Stimulated activated CD8-positive, alpha-beta memory T cell treated with anti-CD3 and anti-CD28 coated beads, Interleukin-4, amount 100 ng/mL, for 1 hour (primary cell): ENCODE measurements at places on chromosomes 11 and 22.

- no peak for DNase-seq
Measured at GRCh38 chr11:83158965-83159901, 2.3 kb downstream of the PCF11 start.

GRCh38 chr11:128686745-128687177 lies 7.1 kb upstream of the FLI1 start:
- no peak for DNase-seq

DNA sequence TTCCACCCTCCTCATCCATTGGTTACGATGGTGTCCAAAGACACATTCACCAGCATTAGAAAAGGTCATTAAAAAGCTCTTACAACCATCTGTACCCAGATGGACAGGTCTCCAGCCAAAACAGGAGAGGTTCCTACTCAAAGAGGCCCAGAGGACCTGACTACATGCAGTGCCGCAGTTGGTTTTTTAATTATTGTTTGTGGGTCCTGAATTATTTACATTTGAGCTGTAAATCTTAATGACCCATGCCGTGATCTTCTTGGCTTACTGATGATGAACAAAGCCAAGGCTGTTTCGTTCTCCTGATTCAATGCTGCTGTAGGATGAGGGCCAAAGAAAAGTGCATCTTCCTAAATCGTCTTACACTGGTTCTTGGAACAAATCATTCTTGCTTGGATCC lies 83.7 kb downstream of the CADM1 start:
- no peak for DNase-seq

GRCh38 chr11:69156673-69157155 lies 979 bp downstream of the SMIM38 start:
- no peak for DNase-seq

- peak; percentile 41 for DNase-seq
Measured at GRCh38 chr11:63567044-63567840, 4.1 kb upstream of the PLAAT2 start.

GRCh38 chr11:11537372-11537771 lies 84.4 kb downstream of the GALNT18 start:
- no peak for DNase-seq

GRCh38 chr11:46315033-46315738 lies 32.1 kb upstream of the DGKZ start:
- DNase-seq = peak; percentile 58

DNA sequence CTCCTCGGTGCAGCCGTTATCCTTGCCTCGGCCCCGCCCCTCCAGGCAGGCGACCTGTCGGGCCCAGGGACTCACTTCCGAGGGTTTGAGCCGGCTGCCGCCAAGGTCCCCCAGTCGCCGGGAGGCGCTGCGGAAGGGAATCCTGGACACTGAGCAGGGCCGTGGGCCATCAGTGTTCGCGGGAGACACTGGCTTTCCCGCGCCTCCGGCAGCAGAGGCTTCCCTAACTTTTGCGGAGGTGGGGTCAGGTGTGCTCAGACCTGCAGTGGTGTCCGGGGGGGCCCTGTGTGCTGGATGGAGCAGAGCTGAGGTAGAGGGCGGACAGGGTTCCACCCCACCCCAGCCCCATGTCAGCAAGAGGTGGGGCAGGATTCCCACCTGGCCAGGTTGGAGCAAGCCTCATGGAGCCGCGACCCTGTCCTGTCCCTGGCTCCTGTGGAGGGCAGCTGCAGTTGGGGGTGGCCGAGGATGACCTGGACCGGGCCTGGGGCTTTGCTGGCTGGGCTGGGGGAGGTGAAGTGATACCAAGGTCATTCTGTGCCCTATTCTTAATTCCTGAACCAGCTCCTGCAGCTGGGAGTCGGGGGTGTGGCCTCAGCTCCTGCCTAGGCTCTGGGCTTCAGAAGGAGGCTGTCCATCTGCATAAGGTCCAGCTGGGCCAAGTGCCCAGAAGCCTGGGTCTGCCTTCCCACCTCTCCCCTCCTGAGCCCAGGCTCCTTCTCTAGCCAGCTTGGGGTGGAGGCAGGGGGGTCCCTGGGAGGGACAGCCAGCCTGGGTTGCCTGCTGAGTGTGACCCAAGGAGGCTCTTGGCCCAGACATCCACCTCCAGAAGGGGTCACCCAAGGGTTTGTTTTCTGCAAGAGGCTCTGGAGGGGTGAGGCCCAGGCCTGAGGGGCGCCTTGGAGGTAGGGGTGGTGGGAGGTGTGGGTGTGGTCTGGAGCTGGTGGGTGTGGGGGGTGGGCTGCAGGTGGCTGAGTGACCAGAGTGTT lies 8.4 kb downstream of the TSPAN4 start:
- DNase-seq = no peak

DNA sequence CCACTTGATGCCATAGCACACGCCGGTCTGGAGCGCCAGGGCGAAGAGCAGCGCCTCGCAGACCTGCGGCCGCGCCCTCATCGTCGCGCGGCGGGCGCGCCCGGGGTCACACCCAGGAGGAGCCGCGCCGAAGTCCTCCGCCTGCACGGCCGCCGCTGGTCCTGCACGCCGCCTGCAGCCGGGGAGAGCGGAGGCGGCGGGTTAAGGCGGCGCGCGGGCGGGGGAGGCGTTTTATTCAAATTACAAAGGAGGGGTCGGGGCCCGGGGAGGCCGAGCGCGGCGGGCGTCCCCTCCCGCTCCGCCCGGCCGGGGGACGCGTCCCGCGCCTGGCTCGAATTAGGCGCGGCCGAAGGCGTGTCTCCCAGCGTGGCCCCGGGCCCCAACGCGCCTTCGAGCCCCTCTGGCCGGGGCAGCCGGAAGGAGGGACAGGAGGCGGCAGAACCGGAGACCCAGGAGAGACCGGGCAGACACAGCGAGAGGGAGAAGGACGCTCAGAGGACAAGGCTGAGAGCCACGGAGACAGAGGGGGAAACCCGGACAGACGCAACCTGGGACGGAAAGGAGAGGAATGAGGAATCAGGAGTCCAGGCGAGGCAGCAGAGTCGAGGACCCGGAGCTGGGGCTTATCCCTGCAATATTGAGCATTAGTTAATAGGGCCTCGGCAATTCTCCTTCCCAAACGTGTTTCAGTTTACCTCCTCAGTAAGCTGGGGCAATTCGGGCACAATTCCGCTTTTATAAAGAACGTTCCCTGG lies at the start of gene WNT11:
Gene WNT11 (minus strand): TSS at position 176 of the 755 bp plus-strand sequence. CDS start 95 bp downstream, at position 81.
- DNase-seq = no peak

- DNase-seq = no peak
Measured at GRCh38 chr11:87266751-87267150, 229.0 kb downstream of the TMEM135 start.

DNA sequence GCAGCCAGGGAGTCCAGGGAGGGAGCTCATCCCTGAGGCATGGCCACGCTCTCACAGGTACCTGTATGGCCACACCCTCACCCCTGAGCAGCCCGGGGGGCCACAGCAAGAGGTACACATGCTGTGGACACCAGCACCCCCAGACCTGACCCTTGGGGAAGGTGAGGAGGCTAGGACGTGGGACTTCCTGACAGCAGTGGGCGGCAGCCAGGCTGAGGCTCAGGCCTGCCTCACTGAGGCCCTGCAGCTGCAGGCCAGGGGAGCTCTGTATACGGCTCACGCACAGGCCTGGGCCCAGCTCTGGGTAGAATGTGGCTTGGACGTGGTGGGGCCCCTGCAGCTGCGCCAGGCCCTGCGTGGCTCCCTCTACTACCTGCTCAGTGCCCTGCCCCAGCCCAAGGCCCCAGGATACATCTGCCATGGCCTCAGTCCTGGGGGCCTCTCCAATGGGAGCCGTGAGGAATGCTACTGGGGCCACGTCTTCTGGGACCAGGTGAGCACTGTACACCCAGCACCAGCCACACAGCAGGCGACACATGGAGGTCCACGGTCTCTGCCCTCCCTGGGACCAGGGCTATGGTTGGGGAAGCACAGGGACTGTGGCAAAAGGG lies 1.8 kb downstream of the PGGHG start:
- no peak for DNase-seq

DNA sequence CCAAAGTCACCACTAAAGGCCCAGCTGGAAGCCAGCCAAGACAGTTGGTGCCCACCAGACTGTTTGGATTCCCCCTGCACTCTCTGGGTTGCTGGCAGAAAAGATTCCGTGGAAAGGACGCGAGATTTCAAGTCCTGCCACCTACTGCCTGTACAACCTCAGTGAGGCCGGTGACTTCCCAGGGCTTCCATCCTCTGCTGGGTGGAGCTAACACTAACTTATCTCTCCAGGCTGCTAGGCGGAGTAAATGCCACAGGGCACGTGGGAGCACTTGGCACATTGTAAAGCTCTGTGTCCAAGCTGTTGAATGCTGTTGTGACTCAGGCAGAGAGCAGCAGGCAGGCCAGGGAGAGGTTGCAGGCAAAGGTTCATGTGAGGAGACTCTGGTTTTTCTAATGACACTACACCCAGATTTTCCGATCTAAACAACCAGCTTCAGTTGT lies 50.9 kb upstream of the CDON start:
- DNase-seq = no peak

DNA sequence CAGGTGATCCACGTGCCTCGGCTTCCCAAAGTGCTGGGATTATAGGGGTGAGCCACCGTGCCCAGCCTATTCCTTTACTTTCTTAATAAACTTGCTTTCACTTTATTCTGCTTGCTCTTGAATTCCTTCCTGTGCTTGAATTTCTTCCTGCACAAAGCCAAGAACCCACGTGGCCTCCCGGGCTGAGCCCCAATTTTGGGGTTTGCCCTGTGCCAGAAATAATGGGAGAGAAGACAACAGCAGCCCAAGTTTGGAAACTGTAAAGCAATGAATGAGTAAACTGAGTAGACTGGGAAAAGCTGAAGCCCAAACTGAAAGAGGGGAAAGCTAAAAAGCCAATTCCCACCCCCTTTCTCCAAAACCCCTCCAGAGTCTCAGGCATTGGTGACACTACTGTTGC lies 136.4 kb downstream of the NECTIN1 start:
- DNase-seq = no peak

GRCh38 chr11:85810521-85810870 lies 445 bp downstream of the SYTL2 start:
- DNase-seq = no peak

DNA sequence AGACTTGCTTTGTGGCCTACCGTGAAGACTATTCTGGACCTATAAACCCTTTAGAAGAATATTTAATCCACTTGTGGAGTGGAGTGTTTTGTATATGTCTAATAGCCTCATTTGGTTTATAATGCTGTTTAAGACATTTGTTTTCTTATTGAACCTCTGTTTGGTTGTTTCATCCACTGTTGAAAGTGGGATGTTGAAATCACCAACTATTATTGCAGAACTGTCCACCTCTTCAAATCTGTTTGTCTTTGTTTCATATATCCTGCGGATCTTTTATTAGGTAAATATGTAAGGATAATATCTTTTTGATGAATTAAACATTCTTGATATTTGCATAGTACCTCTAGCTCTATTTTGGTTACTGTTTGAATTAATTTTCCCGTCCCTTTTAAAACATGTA lies 49.1 kb downstream of the XKR3 start:
- DNase-seq = no peak

GRCh38 chr11:61292356-61292755 lies 2.8 kb downstream of the VWCE start:
- no peak for DNase-seq

DNA sequence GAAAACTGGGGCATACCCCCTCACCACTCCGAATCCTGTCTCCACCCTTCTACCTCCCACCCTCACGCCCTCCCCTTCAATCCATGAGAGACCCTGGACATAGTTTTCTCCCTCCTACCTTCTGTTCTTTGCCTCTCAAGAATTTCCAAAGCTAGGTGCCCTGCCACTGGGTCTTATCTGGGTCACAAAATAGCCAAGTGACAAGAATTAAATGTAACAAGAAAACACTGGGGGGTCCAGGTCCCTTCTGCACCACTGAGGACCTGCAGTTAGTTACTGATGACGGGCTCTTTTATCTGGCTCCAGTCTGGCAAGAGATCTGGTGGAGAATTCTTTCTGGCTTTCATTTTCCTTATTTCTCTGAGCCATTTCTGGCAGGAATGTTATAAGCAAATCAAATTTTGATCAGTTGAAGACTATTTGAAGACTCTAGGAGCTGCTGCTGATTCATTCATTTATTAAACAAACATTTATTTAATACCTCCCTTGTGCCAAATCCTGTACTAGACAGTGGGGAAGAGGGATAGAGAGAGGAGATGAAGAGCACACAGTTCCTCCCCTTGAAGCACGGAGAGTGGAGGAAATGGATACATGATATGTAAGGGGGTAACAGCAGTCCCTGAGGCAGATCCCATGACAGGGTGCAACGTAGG lies 135.2 kb downstream of the RRAS2 start:
- no peak for DNase-seq

GRCh38 chr22:40189997-40190396 lies 12.3 kb downstream of the TNRC6B start:
- no peak for DNase-seq

- no peak for DNase-seq
Measured at GRCh38 chr22:32864596-32864995, 63.1 kb downstream of the TIMP3 start.

- DNase-seq = no peak
Measured at GRCh38 chr11:44246726-44247125, 63.2 kb downstream of the ALX4 start.

GRCh38 chr11:12174128-12174476 lies 63.7 kb downstream of the MICAL2 start:
- DNase-seq = no peak

GRCh38 chr11:69109101-69109500 lies 46.6 kb upstream of the SMIM38 start:
- DNase-seq = no peak

GRCh38 chr11:47593934-47594855 lies at the start of gene C1QTNF4:
Gene C1QTNF4 (minus strand): TSS chr11:47594411. CDS start chr11:47590810, 3,601 bp downstream.
- DNase-seq = no peak
